ENCODE measurements at places on chromosomes 5 and 9.
A peak's percentile ranks its signal among the peaks of the same experiment; 100 is the strongest.

GRCh38 chr9:79567671-79568098 is 4.1 kb upstream of the TLE4 start:
- DNase-seq = no peak

DNA sequence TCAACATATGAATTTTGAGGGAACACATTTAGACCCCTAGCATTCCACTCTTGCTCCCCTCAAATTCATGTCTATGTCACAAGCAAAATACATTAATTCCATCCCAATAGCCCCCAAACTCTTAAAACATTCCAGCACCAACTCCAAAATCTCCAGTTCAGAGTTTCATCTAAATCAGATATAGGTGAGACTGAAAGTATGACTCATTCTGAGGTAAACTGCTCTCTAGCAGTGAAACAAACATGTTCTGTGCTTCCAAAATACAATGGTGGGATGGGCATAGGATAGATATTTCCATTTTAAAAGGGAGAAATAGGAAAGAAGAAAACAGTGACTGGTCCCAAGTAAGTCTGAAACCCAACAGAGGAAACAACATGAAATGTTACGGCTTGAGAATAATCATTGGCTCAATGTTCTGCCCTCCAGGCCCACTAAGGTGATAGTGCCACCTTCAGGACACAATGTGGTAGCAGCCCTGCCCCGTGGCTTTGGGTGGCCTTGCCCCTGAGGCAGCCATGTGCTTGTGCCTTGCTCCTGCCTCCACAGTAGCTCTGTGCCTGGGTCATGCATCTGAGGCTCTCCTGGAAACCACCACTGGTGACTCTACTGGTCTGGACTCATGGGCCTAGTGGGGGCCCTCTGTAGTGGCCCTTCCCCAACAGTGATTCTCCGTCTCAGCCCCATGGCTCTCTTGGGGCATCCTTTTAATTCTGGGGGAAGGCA is 36.4 kb upstream of the IPPK start:
- peak; percentile 19 for DNase-seq

DNA sequence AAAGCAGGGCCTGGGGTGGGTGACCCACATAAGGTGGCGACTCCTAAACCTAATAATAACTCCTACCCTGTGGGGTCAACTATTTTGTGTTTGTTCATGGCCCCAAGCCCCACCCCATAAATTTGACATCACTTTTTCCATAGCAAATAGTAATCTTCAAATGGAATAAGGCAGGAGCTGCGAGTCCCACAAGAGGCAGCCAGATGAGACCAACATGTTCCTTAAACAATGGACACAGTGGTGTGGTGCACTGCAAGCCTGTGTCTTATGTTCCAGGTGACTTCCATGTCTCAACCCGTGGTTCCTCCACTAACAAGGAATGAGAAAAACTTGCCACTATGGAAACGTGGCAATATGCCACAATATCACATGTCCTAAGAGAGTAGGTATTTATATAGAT is 20.6 kb downstream of the TMEM174 start:
- no peak for DNase-seq

GRCh38 chr9:109418827-109419226 is 79.3 kb downstream of the PTPN3 start:
- DNase-seq = no peak

DNA sequence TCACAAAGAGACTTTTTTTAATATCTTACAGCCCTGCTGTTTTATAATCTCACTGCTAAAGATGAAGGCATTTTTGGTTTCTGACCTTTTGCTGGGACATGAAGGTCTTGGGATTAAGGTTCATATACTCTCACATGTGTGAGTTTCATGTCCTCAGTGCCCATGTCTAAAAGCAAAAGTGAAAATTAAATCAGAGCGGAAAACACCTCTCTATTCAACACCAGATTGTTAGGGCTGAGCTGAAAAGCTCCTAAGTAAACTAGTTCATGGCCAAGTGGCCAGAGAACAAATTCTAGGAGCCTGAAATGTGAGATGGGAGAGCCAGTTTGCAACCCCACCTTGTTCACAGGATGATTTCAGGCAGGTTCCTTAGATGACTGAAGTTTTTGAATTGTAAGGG is 110.9 kb downstream of the GRIA1 start:
- no peak for DNase-seq

DNA sequence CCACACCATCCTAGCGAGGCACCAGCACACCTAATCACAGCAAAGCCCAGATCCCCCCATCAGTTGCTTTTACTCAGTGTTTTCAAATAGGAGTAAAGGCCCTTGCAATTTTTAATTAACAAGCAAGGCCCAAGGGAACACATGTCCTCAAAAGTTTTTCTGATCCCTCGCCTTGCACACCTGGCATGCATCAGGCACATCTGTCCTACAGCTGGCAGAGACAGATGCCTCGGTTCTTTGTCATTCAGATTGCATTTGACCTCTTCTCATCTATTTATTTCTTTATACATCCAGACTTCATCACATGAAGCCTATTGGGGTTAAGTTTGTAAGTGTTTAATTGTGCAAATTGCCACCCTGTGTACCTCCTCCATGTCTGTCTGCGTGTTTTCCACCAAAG is 241.4 kb downstream of the MARCHF11 start:
- no peak for DNase-seq

DNA sequence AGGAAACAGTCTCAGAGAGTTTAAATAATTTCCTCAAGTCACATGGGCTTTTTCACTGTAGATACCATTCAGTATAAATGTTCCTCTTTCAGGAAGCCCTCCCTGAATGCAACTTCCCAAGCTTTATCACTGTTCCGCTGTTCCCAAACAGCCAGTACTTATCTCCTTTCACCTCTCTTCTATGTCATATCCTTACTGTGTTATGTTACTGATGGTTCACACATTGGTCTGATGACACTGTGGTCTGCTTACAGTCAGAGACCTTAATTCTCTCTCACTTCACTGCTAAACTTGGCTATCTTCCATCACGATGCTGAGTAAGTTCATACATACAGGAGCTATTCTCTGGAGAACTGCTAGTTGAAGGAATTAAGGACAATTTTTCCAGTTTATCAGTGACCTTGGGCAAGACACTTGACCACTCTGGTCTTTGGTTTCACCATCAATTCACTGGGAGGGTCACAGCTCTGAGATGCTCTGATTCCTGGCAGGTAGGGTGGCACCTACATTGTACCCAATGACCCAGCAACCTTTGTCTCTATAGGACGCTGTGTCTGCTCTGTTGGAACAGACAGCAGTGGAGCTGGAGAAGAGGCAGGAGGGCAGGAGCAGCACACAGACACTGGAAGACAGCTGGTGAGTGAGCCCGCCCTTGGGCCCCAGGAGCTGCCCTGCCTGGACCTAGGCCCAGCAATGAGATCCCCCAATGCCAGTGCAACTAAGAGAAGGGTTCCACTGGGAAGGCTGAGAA is 42.1 kb upstream of the RARS1 start:
- DNase-seq = no peak

DNA sequence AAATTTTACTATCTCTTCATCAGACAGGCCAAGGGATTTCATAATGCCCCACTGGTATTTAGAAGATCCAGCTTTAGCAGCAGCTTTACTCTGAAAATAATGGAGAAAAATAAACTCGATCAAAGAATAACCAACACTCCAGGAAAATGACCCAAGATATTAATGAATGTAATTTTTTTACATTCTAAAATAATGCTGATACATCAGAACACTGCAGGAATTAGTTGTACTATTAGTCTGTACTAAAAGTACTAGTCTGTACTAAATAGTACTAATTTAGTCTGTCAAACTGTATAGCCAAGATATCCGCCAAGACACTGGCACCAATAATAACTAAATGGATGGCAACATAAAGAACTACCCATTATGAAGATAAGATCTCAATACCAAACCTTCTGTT is 18.1 kb downstream of the LARS1 start:
- DNase-seq = no peak

- DNase-seq = no peak
Observed at GRCh38 chr9:31519826-31520225, 864.6 kb upstream of the ACO1 start.

DNA sequence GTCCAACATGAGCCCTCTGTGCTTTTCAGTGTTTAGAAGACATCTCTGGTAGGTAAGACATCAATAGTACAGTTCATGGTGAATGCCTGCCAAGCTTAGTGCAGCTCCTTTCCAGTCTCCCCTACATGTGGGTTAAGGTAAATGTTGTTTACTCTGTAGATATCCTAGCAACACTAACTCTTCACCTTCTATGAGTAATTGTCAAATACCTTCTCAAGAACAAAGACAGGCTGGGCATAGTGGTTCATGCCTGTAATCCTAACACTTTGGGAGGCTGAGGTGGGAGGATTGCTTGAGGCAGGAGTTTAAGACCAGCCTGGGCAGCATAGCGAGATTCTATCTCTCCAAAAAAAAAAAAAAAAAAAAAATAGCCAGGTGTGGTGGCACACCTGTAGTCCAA is 18.7 kb upstream of the RASGRF2 start:
- no peak for DNase-seq

GRCh38 chr5:68200288-68200687 is 15.3 kb upstream of the PIK3R1 start:
- DNase-seq = no peak

DNA sequence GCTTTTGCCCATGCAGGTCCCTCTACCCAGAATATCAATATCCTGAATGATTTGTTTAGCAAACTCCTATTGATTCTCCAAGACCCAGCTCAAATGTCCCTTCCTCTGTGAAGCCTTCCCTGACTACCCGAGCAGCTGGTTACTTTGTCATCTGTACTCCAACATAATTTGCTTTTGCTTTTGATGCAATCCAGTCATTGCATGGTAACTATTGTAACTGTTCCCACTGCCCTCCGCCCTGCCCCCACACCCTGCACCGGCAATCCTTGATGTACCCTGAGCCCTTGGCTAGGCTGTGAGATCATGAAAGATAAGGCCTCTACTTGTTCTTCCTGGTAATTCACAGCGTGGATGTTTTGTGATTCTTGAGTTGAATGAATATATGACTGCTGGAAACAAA is 119.9 kb upstream of the BOD1 start:
- DNase-seq = no peak

GRCh38 chr5:172788771-172789686 is 18.0 kb upstream of the DUSP1 start:
- peak; percentile 58 for DNase-seq

GRCh38 chr9:131986576-131986975 is 93.1 kb downstream of the MED27 start:
- no peak for DNase-seq

GRCh38 chr5:131466171-131466766 is 168.8 kb downstream of the RAPGEF6 start:
- no peak for DNase-seq

- no peak for DNase-seq
Observed at GRCh38 chr5:170843870-170844269, 17.9 kb upstream of the RANBP17 start.

DNA sequence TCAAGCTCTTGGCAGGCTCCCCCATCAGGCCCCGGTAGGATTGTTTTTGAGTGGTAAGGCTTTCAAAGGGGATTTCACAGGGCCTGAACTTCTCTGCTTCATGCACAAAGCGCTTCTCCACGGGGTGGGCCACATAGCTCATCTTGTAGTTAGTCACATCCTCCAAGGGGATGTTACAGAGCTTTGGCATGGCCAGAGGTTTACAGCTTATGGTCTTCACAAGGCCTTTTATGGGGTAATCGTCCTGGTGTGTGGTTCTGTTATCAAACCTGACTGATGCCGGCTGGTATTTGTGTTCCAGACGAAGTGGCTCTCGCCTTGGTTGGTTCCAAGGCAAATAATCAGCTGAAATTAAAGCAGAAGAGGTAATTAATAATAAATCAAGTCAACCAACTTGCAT is 104.3 kb downstream of the SAXO1 start:
- no peak for DNase-seq

DNA sequence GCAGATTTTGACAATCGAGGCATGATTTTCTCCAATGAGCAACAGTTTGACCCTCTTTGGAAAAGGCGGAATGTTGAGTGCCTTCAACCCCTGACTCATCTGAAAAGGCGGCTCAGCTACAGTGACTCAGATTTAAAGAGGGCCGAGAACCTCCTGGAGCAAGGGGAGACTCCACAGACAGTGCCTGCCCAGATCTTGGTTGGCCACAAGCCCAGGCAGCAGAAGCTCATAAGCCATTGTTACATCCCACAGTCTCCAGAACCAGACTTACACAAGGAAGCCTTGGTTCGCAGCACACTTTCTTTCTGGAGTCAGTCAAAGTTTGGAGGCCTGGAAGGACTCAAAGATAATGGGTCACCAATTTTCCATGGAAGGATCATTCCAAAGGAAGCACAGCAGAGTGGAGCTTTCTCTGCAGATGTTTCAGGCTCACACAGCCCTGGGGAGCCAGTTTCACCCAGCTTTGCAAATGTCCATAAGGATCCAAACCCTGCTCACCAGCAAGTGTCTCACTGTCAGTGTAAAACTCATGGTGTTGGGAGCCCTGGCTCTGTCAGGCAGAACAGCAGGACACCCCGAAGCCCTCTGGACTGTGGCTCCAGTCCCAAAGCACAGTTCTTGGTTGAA is 13.6 kb downstream of the PTPDC1 start:
- DNase-seq = no peak

DNA sequence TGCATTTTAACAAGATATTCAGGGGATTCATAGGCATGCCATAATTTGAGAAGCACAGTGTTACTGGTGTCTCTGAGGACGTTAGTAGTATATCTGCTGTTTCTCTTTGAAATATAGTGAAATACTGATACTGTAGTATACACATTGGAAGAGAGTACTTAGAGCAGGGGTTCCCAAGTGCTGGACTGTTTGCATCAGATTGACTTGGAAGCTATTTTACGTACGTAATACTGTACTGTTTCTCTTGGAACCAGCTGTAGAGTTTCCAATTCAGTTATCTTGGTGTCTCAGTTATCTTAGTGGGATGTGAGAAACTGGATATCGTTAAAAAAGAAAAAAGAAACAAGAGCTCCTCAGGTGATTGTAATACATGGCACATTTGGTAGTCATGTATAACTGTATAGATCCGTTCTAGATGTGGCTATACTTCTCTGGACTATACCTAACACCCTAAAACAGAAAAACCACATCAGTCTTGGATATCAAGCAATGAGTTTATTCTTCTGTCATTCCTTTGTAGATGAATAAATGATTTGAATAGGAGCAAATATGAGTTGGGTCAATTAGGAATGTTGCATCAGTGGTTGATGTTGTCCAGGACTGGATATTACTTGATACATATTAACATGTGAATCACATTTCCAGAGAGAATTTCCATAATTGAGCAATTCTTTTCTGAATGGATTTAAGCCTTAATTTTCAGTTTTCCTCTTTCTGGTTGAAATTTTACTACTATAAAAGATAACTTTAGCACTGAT is 33.4 kb downstream of the PRRC1 start:
- no peak for DNase-seq

DNA sequence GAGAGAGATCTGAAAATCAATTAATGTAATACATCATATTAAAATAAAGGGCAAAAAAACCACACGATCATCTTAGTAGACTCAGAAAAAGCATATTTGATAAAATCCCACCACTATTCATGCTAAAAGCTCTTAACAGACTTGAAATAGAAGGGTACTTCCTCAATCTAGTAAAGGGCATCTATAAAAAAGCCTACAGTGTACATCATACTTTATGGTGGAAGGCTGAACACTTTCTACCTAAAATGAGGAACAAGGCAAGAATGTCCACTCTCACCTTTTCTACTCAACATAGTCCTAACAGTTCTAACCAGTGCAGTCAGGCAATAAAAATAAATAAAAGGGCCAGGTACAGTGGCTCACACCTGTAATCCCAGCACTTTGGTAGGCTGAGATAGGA is 38.9 kb downstream of the POLK start:
- DNase-seq = no peak

Data from CD4-positive, alpha-beta T cell treated with Interferon gamma for 1 hour (primary cell).